H4 (cell line): ENCODE measurements at places on chromosomes 5 and 9.
A peak's percentile ranks its signal among the peaks of the same experiment; 100 is the strongest.

GRCh38 chr9:114046875-114047274 is 31.2 kb downstream of the AMBP start:
- no peak for DNase-seq

DNA sequence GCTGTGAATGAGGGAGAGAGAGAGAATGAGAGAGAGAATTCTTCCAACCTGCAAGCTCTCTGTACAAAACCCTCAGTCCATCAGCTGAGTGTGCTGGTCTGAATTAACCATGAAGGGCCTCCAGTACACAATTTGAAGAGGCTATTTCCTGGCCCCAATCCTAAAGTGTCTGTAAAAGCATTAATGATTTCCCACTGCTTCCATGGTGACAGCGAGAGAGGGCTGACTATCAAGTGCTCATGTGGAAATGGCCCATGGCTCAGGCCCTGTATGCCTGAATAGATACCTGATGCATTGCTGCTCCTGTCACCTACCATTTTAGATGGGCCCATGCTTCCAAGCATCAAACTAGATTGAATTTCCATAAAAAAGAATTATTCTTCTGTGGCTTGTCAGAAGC is 592.4 kb downstream of the KIF4B start:
- no peak for DNase-seq

GRCh38 chr9:113581865-113582697 is 118.6 kb downstream of the RGS3 start:
- peak; percentile 85 for DNase-seq

GRCh38 chr5:35242702-35243258 is 12.5 kb upstream of the PRLR start:
- no peak for DNase-seq

- DNase-seq = peak; percentile 79
Measured at GRCh38 chr5:123700624-123701287, 188.8 kb downstream of the CSNK1G3 start.

DNA sequence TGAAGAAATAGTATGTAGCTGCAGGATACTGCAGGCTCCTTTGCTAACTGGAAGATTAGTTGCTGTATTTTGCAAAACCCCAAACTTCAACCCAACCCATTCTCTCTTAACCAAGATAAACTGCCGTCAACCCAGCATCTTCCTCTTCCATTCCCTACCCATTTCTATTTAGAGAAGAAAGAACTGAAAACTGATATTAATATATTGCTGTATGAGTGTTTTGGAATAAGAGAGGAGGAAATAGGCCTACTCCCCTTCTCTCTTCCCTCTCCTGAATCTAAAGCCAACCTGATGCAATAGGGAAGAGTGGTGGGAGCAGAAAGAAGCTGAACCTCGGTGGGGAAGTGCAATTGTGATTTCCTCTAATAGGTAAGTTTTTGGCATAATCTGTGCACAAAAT is 83.7 kb downstream of the TMEM215 start:
- DNase-seq = no peak
